ENCODE measurements at places on chromosomes 7 and 10.

DNA sequence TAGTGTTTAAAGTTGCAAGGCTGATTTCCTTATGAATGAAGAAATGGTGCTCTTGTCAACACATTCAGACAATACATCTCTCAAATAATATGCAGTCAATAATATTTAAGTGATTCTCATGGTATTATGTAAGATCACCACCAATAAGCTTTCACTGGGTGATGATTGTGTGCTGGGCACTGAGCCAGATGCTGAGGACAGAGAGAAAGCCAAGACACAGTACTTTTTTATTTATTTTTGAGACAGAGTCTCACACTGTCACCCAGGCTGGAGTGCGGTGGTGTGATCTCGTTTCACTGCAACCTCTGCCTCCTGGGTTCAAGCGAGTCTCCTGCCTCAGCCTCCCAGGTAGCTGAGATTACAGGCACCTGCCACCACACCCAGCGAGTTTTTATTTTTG, 130.6 kb upstream of the LSM8 start:
- no peak for DNase-seq

GRCh38 chr7:155724327-155725005, 80.0 kb downstream of the RBM33 start:
- DNase-seq: no peak

- DNase-seq: no peak
Observed at GRCh38 chr7:123972045-123972444, 47.0 kb downstream of the SPAM1 start.

DNA sequence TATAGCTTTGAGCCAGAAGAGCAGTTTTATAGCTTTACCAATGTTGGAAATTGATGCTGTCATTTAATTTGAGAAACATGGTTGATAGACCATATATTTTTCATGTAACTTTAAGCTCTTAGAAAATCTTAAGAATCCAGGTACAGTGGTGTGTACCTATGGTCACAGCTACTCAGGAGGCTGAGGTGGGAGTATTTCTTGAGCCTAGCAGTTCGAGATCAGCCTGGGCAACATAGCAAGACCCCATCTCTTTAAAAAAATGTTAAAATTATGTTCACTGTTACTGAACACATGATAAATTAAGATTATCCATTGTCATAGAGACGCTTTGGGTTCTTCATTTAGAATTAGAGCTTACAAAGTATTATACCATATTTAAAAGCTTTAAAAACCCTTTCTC, 18.2 kb downstream of the REEP3 start:
- DNase-seq: no peak

- no peak for DNase-seq
Observed at GRCh38 chr7:33039257-33039902, 23.2 kb downstream of the NT5C3A start.

GRCh38 chr7:90246171-90246570, 1.2 kb downstream of the CFAP69 start:
- no peak for DNase-seq

DNA sequence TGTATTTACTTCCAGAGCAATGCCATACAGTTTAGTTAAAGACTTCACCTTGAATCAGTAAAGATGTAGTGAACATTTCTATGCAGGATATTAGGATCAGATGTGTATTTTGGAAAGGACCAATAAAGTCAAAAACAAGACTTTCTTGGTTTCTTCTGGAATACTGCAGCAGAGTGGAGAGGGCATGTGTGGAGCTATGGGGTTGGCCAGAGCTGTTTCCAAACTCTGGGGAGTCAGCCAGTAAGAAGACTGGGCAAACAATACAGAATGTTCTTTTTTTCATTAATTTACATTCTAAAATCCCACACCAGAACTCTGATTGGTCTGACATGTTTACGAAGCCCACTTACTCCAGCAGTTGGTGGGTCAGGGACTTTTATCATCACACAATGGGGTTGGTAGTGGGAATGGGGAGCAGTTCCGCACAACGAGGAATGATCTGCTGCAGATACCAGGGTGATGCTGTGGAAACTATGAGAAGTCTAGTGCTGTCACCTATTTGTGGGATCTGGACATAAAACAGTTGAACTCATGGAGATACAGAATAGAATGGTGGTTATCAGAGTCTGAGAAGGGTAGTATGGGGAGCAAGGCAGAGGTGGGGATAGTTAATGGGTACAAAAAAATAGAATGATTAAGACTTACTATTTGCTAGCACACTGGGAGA, 267.7 kb downstream of the MALRD1 start:
- no peak for DNase-seq

- DNase-seq: no peak
Observed at GRCh38 chr7:101707587-101707986, 78.5 kb upstream of the MYL10 start.

GRCh38 chr7:8064828-8065227, 96.2 kb downstream of the GLCCI1 start:
- DNase-seq: no peak

DNA sequence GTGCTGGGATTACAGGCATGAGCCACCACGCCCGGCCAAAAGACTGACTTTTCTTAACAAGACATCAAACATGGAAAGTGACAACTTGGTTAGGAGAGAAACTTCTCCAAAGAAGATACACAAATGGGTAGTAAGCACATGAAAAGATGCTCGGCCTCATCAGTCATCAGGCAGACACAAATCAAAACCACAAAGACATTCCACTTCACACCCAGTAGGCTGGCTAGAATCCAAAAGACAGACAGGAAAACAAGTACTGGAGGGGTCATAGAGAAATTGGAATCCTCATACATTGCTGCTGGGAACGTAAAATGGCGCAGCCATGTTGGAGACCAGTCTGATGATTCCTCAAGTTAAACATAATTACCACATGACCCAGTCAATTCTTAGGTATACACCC, 16.4 kb downstream of the SEPHS1 start:
- no peak for DNase-seq

- DNase-seq: no peak
Observed at GRCh38 chr7:101059620-101059942, 25.7 kb upstream of the TRIM56 start.

DNA sequence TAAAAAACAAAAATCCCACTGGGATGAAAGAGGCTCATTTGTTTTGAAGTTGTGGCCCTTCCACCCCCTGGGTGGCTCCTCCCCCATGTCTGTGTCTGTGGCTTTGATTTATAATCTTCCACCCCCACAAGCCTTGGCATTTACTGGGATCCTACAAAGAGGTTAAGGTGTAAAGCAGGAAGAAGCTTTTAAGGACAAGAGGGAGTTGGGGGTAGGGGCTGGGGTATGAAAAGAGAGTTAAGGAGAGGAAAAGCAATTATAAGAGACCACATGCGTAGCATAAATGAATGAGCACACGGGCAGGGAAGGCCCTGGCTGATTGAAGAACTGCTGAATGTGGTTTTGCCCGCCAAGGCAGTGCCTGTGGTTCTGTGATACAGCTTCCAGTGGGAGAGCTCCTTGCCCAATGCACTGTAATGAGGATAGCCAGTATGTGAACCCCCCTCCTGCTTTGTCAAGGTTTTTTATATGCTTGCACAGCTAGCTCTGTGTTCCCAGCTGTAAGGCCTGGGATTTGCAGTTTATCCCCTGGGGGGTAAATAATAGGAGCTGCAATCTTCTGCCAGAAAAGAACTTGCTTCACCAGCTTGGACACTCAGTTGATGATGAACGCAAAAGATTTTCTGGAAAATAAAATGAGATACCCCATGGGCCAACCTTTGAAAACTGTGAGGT, 34.7 kb upstream of the KMT2E start:
- no peak for DNase-seq

DNA sequence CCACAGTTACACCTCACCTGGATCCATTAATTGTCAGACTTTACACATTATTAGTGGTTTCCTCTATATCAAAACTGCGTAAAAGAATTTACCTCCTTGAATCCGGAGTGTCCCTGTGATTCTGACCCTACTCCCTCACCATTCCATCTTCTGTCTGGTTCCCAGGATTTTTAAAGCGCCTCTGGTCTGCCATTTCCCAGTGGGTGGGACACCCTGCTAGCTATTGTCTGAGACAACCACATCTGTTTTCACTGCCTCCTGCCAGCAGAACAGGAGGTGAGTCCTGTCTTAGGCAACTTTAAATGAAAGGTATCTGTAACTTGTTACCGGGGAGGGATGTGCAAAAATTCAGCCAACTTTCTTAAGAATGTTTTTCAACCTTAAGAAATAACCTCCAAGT, 2.3 kb downstream of the MACROH2A2 start:
- no peak for DNase-seq

DNA sequence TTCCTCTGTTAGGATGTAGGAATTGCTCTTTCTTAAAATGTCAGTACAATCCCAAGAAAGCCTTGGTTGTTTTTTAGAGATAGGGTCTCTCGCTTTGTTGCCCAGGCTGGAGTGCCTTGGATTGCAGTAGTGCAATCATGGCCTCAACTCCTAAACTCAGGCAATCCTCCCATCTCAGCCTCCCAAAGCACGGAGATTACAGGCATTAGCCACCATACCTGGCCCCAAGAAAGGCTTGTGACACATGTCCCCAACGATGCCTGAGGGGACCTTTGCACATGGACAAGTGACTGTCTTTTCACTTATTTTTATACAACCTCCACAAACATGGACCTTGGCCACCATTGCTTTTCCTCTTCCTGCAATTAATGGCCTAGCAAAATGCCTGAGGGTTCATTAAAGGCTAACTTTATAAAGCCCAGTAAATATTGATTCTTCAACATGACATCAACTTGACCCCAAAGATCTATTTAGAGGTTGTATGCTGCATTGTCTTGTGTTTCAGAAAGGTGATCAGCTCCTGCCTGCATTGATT, 10.0 kb upstream of the SPOCK2 start:
- DNase-seq: no peak

GRCh38 chr7:154178895-154179294, 126.7 kb downstream of the DPP6 start:
- DNase-seq: no peak

- DNase-seq: no peak
Observed at GRCh38 chr7:135693558-135693957, 31.2 kb downstream of the STMP1 start.

GRCh38 chr10:59905731-59906416, 482 bp downstream of the CCDC6 start:
- no peak for DNase-seq

DNA sequence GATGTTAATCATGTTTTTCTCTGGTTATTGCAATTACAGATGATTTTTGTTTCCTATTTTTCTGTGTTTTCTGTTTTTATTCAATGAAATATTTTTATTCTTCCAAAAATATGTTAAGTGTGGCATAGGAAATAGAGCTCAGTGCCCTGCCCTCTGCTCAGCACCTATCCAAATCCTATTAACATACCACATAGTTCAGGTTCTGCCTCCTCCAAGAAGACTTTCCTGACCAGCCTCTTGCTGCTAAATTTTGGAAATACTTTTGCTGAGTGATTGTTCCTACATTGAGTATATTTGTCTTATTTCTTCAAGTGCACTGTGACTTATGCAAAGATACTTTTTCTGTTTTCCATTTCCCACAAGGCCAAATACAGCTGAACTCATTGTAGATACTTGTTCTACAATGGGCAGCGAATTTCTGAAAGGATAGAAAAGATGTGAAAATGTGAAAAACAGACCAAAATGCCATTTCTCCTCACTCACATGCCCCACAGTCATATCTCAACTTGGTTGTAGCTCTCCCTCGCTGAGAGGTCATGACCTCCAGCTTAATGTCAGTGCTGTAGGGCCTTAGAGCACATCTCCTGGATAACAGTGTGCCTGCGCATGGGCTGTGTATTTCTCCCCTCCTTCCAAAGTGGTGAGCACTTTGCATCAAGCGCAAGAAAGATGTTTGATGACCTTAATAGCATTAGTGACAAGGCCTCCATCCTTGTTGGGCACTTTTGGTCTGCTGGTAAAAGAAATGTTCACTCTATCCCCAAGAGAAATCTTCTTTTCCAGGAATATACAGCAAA, 677.3 kb downstream of the LRMDA start:
- no peak for DNase-seq

DNA sequence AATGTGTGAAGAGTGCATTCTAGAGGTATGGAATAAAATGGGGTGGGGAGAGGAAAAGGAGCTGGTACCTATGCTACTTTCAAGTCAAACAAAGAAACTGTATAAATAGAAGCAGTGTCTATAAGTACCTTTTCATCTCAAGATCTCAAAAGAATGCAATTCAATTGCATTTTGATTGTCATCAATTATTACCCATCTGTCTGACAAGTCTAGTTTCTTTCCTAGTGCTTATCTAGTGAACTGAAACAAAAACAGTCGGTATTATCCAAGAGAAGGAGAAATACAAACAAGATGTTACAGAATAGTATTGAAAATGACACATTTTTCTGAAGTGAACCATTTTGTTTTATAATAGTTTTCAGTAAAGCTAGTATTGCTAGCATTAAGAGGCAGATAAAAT, 754.5 kb upstream of the LRRN3 start:
- DNase-seq: no peak

GRCh38 chr7:44283381-44284211, 41.8 kb downstream of the CAMK2B start:
- DNase-seq: no peak

DNA sequence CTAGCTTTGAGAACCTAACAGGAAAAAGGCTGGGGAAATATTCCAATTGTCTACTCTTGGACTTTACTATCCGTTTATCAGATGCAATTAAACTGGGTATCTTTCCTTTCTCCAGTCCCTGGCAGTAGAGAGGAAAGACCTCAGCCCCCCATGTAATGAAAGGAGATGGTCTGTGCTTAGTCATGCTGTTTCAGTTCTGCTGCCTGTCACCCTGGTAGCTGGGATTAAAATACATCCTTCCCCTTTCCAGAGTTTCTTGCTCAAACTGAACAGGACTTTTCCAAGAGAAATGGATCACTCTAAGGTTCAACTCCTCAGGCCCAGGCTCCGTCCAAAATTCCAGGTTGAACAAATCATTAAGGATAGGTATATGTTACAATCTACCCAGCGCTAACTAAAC, 202.9 kb downstream of the PTEN start:
- no peak for DNase-seq

DNA sequence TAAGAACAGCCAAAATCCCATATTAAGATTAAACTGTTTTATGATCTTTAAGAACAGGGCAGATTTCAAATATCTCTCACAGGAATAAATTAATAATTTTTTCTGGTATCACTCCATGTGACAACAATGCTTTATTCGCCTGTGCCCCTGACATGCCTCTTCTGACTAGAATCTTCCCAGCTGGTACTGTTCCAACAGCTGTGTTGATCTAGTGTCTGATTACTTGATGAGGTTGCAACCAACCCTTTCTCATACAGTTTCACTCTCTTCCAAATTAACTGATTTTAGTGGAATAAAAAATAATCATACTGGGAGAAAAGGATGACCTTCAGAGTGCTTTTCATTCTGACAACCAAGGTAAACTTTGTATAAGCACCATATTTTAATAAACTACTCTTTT, 151.9 kb downstream of the CHRM2 start:
- no peak for DNase-seq

GRCh38 chr10:36026656-36027390, 384.7 kb upstream of the FZD8 start:
- no peak for DNase-seq

- DNase-seq: no peak
Observed at GRCh38 chr7:77417801-77418200, 1.7 kb upstream of the GSAP start.

GRCh38 chr7:132475669-132476116, 100.6 kb downstream of the PLXNA4 start:
- no peak for DNase-seq
